Frontal cortex (tissue), 4 donors: ENCODE measurements at places on chromosomes 1 and 21. TPM values are rescaled to one million over a fixed set of nuclear protein-coding genes. Genes with fewer than 3 reads are reported as not detected.

DNA sequence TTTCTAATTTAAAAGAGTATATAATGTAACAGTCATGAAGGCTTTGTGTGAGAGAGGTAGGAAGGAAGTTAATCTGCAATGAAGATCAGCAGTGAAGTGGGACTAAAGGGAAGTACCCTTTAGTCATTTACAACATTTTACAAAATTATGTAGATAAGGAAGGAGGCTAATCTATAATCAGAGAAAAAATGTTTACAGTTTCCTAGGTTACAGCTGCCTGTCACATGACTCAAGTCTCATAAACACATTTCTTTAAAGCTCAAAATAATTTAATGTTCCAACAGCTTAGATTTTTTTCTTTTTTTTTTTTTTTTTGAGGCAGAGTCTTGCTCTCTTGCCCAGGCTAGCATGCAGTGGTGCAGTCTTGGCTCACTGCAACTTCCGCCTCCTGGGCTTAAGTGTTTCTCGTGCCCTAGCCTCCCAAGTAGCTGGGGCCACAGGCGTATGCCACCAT is 26.2 kb upstream of the CAP1 start:
- no peak for DNase-seq

DNA sequence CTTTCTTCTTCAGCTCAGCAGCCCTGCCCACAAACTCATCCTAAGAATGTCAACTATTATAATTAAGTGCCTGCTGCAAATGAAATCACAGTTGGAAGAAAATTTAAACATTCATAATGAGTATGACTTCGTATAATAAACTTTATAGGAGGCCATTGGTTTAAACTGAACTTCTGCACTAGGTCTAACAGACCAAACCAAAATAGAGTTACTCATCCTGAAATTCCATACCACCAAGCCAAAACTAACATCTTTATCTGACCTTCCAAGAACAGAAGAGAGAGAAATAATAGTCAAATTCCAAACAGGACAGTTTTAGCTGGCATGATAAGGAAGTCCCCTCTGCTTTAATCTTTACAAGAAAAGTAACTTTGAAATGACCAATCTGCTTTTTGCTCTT is 472.4 kb upstream of the PRMT6 start:
- DNase-seq, result no peak

- DNase-seq, result no peak
Observed at GRCh38 chr21:32549440-32549839, 35.9 kb downstream of the TCP10L start.

Gene KLF17
- under 0.01 TPM for total RNA-seq

- no peak for DNase-seq
Observed at GRCh38 chr1:89616844-89617627, 15.9 kb upstream of the LRRC8C start.

Gene SLC30A2
- not detected for total RNA-seq

DNA sequence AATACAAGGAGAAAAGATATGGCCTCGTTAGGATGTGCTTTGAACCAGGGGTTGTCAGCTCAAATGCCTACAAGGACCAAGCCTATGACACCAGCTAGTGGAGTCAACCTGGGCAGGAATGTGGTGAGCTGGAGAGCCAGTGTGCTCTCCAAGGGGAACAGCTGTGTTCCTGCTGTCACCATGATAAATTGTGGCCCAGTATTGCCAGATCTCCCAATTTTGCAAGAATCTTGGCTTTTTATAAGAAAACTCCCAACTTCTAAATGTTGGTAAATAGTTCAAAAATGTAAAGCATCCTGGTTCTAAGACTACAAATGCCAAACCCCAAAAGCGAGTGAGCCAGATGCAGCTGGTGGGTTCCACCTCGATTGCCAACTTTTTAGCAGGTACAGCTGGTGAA is 391.1 kb downstream of the PLPP3 start:
- DNase-seq, result no peak

DNA sequence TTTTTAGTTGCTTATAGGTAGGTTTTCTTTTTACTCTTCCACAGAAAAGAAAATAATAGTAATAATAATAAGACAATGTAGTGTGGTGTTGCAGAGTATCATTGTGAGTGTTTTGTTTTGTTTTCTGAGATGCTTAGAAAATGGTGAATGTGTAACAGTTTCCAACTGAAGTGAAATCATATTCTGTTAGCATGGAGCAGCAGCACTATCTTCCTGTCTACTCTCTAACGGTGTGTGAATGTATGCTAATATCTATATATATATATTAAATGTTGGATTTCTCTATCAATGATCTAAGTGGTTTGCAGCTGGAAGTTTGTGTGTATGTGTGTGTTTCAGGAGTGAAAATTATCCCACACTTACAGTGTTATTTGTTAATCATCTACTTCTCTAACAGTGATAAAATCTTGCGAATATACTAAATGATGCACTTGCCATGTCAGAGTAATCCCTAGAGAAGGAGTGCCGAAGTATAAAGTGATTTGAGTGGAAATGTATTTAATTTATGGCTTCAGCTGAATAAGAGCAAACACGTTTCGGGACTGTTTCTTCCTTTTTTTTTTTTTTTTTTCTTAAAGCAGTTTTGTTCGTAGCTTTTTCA is 377 bp downstream of the SAMD13 start:
- no peak for DNase-seq

DNA sequence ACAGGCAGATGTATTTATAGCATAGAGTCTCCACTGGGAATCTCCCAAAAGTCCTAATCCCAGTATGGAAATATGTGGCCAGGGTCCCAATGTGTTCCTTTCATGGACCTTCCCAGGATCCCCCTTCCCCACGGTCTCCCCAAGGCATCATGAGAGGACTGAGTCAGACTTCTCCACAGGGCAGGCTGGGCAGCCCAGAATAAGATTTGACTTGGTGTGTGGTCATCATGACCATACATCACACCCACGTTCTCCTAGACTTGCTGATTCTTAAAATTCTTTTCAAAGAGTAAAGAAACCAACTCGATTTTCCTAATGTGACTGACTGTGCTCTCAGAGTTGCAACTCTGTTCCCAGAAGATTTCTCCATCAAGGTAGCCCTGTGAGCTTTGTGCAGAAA is 93.9 kb upstream of the CD34 start:
- DNase-seq, result no peak

DNA sequence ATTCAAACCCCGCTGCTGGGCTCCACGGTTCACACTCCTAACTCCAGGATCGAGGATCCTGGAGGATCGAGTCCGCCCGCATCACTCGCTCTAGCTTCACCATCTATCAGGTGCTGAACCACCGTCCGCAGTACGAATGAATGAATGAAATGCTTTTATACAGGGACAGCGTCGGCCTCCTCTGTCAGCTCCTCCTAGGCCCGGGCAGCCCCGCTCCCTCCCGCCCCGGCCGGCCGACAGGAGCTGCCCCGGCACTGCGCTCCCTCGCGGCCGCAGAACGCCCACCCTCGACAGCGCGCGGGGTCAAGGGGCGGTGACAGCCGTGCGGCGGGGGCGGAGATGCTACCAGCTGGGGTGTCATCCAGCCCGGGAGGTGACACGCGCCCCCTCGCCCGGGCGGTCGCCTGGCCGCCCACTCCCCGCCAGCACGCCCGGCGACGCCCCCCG is 520 bp downstream of the ZBTB17 start:
- DNase-seq, result peak; percentile 76

DNA sequence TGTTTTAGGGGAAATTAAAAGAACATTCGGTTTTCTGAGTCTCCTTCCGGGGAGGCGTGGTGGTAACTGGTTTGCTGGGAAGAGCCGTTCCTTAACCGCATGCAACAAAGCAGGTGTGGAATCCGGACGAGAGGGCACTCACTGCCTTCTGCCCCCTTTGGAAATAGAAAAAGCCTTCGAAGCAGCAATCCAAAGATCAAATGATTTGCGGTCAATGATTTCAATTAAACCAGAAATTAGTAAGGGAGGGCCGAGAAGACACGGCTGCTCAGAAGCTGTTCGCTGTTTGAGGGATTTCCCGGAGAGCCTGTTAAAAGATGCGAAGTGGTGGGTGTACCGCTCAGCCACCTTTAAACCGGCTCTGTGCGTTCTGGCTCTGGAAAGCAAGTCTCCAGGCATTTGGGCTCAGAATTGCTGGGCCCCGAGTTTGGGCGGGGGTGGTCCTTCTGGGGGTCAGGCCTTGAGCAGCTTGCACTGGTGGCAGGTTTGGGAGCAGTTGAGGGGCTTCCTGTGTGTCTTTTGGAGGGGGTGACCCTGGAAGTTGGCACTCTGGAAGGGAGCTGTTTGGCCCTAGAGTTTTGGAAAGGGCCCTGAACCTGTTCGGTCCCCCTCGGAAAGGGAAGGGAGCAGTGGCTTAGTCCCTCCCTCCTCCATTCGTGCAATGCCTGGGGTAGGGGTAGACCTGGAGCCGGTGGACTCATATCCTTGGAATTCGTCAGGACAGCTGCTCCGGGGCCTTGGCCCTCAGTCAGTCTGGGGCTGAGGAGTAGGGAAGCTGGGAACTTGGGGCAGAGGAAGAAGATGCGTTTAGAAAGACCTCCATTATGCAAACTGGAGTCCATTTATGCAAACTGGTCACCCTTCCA is 3.1 kb downstream of the SIM2 start:
- no peak for DNase-seq

Gene MSTO1
- 21.6 TPM for total RNA-seq
